ENCODE measurements at places on chromosomes 1 and 21.

DNA sequence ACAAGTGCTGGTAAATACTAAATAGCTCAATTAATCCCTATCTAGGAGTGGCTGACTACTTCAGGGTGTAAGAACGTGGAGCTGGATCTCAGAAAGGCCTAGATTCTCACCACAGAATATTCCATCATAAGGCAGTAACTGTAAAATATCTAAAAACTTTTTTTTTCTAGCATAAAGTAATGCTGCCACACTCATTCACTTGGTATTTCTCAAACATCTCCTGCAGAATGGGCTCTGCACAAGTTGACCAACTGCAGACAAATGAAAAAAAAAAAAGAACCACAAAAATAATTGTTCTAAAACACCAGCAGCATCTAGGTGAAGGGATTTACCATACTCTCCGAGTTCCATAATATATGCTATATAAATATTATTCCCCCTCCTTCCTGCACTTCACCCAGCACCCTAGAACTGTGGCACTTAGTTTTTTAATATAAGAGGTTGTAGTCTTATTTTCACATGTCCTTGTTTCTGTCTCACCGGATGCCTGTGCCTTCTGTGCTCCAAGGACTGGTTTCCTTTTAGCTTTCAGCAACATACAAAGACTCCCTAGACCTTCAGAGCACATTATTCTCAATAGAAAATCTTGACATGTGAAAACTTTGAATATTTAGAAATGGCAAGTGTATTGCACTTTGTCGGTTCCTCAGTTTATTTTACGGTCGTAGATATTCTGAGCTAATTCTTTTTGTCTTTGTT is 8.9 kb downstream of the VSIG8 start:
- no peak for DNase-seq

DNA sequence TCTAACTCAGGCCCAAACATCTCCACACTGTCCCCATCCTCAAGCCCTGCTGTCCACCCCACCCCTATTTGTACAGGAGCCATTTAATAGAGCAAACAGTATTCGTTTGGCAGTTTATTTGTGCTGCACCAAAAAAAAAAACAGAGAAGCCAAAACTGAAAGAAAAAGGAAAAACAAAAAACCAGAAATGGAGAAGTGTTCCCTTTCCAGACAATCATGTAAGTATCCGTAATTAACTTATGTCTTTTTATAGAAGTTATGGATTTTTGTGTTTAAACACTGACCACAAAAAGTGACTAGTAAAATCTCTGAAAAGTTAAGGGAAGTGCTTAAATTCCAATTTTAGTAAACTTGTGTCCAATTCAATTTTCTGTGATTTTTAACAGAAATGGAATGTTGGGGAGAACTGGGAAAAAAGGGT is 40.4 kb upstream of the ZBTB18 start:
- no peak for DNase-seq

GRCh38 chr1:93620172-93620840 is 61.3 kb downstream of the BCAR3 start:
- no peak for DNase-seq

- DNase-seq: no peak
These were observed 10.0 kb upstream of the ABCG1 start for GRCh38 chr21:42208801-42209490.
